ENCODE measurements at places on chromosomes 13 and 19.

- no peak for DNase-seq
These were observed 83.7 kb upstream of the OBI1 start for GRCh38 chr13:78742659-78743058.

- DNase-seq = no peak
These were observed 55.7 kb upstream of the ABCC4 start for GRCh38 chr13:95356916-95357315.

GRCh38 chr19:46815833-46816627, 27.6 kb upstream of the SLC1A5 start:
- no peak for DNase-seq

DNA sequence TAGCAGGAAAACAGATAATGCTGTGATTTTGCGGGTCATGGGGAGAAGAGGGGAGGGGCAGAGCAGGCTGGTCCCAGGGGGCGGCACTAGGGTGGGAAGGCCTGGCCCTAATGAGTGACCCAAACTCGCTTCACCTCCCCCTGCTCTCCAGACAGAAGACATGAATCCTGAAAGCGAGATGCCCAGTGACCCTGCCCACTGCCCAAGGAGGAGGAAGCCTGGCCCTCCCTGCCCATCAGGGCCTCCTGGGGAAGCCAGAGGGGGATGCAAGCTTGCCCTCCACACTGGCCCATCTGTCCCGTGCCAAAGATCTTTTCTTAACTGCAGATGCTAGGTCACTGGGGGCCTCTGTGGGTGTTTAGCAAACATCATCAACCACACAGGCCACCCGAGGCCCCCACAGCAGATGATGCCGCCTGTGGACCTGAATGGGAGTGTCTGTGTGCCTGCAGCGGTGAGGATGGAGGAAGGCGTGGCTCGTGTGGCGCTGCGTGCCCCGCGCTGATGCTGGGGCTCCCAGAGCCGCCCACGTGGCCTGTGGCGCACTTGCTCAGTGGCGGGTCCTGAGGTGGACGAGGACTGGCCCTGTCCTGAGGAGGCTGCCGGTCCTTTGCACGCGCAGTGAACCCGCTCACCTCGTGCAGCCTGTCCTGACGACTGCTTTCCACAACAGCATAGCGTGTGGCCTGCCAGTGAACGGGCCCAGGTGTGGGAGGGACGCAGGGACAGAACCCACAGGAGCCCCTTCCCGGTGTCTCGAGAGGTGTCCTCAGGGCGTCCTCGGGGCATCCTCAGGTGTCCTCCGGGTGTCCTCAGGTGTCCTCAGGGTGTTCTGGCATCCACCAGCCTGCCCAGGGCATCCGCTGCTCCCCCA, 80.5 kb upstream of the MCF2L start:
- DNase-seq = no peak

- peak; percentile 74 for DNase-seq
These were observed 218.0 kb upstream of the SERP2 start for GRCh38 chr13:44155422-44156293.

GRCh38 chr19:29245215-29245614, 32.3 kb upstream of the UQCRFS1 start:
- DNase-seq = no peak

GRCh38 chr13:95707442-95708390, 30.8 kb downstream of the DNAJC3 start:
- no peak for DNase-seq

DNA sequence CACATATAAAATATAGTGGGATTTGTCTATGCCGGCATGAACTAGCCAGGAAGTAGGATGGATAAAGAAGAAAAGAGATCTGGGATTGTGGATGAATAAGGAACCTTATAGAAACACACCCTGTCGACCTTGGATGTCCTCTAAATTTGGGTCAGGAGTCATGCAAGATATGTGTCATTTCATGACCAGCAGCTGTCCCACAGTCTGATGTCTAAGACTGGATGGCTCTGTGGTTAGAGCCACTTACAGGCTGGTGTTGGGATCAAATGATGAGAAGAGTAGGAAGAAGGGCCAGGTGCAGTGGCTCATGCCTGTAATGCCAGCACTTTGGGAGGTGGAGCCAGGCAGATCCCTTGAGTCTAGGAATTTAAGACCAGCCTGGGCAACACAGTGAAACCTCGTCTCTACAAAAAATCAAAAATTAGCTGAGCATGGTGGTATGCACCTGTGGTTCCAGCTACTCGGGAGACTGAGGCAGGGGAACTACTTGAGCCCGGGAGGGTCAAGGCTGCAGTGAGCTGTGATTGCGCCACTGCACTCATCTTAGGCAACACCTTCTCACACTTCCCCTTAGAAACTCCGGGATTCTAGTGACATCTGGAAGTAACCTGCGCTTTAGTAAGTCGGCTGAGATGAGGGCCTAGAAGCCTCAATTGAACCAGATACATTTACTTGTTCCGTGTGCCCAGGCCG, 30.8 kb downstream of the TMED1 start:
- no peak for DNase-seq

GRCh38 chr19:15730538-15730937, 2.7 kb downstream of the OR10H2 start:
- DNase-seq = no peak

DNA sequence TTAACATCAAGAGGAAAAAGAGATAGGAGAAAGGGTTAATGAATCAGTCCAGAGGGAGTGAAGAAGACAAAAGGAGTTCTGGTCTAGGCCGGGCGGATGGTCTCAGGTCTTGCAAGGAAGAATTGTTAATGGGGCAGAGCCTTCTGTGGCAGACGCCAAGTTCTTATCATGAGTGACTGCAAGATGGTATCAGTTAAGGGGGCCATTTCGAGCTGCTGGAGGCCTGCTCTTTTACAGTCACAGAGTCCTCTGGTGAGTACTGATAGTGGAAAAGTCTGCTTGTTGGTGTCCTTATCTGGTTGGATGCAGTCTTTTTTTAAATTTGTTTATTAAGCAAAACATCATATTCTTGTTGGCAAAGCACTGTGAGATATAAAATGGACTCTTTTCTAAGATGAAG, 590.9 kb upstream of the SGCG start:
- peak; percentile 91 for DNase-seq

GRCh38 chr19:49687566-49688316, 1.7 kb upstream of the ADM5 start:
- DNase-seq = no peak

DNA sequence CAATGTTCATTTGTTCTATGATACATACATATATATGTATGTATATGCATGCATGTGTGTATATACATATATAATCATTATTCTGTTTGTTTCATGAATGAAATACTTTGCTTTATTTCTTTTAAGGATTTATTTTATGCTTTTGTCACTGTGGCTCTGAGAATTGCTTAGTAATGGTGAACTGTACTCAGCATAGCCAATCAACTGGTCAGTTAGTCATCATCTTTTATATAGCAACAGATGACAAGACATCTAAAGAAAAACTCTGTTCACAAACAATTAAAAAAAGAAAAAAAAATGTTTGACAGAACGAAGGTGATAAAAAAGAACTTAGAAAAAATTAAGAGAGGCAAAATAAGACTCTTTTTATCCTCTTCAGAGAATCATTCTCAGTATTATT, 1440.3 kb downstream of the PCDH9 start:
- no peak for DNase-seq

DNA sequence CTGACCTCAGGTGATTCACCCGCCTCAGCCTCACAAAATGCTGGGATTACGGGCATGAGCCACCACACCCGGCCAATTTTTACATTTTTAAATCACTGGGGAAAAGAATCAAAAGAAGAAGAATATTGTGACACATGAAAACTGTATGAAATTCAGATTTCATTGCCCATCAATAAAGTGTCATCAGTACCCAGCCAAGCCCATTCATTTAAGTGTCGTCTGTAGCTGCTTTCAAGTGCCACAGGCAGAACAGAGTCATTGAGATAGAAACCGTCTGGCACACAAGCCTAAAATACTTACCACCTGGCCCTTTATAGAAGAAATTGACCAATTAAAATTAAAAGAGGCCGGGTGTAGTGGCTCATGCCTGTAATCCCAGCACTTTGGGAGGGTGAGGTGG, 15.3 kb downstream of the COLGALT1 start:
- DNase-seq = no peak

DNA sequence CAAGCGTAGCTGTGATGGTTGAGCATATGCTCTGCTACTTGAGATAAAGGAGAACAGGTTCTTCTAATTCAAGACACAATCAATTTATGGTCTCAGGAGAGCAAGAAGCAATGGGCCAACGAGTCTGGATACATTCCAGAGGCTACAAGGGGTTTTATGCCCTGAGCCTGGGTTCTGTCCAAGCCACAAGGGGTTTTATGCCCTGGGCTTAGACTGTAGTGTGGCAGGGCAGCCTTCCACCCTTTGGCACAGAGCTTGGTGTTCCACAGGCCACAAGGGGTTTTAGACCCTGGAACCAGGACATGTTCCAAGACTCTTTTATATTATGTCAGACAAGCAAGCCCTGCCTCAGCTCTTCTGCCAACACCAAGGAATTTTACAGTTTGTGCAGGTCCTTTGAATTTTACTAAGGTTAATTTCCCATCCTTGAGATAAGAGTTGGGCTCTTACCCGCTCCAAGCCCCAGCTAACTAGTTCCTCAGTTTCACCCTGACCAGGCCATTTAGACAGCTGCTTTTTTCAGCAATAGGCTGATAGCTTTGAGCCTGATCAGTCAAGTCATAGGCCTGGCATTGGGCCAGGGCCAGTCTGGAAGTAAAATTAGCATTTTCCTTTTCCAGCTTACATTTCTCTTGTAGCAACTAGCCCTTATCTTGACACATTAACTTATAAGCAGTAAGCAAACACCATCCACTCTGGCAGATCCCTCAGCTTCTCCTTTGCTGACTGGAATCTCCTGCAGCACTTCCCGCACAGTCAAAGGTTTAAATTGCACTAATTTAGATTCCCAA, 95.0 kb downstream of the ZNF737 start:
- DNase-seq = no peak

GRCh38 chr19:54790711-54791110, 12.7 kb upstream of the KIR2DL4 start:
- no peak for DNase-seq
